ENCODE measurements at places on chromosomes 6 and 20.
A peak's percentile ranks its signal among the peaks of the same experiment; 100 is the strongest.

DNA sequence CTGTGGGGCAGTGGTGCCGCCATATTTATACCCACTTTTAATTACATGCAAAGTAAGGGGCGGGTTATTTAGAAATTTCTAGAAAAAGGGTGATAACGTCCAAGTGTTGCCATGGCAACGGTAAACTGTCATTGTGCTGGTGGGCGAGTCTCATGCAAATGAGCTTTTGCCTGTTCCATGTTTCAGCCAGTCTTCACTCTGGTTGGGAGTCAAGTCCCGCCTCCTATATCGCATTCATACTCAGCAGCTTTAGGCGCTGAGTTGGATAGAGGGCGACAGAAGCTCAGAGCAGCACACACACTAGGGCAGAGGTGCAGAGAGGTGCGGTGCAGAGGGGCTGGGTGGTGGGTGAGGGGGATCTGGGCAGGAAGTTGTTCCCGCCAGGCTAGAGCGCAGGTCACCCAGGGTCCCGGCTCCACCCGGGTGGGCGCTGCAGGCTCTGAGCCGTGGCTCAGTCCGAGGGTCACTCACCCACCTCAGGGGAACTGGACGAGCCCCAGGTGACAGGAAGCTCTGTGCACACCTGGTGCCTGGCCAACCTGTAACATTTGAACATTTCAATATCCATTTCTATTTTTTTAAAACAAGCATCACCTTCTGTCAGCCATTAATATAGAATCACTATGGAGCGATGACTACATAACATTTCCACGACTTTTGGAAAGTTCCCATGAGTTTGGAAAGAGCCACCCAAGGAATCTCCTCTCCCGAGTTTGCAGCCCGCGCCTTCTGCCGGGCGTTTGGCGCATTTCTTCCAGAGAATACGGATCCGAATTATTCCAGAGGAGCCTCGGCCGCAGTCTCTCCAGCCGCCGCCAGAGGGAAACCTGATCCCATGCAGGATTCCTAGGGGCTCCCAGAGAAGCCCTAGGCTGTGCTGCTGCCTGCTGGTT is 89.1 kb upstream of the PHACTR3 start:
- DNase-seq, result peak; percentile 50

DNA sequence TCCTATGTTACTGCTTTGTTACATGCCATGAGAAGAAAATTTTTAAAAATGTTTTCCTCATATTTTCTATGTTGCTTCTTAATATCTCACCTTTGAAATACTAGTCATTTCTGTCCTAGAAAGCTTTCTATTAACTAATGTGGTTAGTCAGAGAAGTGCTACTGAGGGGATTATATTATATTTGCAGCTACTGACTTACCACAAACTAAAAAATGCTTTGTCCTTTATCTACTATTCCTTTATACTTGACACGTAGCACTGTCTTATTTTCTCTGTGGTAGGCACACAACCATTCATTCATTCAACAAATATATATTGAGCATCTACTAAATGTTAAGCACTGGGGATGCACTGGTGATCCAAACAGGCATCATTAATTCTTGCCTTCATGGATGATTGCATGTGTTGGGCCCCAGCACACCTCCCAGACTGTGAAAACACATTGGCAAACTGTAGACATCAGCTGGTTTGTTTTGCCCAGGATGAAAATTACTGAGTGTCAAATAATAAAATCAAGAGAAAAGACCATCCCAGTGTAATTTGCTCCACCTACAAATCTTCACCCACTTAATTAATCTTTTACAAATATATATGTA is 10.7 kb upstream of the MLIP start:
- DNase-seq, result no peak

GRCh38 chr6:35777356-35778102 is 1.1 kb downstream of the CLPSL2 start:
- DNase-seq, result no peak

DNA sequence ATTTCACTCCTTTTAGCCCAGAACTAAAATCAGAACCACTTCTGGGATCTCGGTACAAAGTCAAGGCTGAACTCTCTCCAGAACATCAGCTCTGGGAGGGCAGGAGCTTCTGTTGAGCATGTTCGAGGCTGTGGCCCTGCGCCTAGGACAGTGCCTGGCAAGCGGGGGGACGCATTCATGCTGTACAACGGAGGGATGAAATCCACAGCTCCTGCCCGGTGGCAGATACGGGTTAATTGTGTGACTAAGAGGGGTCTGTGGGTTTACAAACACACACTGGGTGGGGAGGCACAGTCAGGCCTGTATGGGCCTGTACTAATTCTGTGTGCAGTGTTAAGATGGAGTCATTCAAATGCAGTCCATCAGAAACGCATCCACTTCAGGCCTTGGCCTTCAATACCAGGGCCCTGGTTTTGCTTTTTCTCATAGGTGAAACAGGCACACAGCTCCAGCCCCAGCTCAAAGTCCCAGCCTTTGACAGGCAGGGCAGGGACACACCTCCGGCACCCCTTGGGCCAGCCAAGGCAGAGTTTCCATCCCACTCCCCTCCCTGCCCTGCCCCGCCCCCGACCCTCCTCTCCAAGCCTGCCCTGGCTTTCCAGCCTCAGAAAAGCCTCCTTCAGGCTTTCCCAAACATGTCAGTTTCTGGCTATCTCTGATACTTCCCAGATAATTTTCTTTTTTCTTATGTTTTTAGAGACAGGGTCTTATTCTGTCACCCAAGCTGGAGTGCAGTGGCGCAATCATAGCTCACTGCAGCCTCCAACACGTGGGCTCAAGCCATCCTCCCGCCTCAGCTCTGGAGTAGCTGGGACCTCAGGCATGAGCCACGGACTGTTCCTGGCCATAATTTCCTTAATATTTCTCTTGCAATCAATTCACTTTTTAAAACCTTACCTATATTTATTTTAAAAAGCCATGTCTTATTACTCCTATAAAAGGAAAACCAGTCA is 109.8 kb downstream of the SULF2 start:
- no peak for DNase-seq

GRCh38 chr20:49573900-49574416 is 6.0 kb upstream of the PTGIS start:
- peak; percentile 78 for DNase-seq

GRCh38 chr6:156963712-156964700 is 186.8 kb downstream of the ARID1B start:
- DNase-seq, result peak; percentile 61

DNA sequence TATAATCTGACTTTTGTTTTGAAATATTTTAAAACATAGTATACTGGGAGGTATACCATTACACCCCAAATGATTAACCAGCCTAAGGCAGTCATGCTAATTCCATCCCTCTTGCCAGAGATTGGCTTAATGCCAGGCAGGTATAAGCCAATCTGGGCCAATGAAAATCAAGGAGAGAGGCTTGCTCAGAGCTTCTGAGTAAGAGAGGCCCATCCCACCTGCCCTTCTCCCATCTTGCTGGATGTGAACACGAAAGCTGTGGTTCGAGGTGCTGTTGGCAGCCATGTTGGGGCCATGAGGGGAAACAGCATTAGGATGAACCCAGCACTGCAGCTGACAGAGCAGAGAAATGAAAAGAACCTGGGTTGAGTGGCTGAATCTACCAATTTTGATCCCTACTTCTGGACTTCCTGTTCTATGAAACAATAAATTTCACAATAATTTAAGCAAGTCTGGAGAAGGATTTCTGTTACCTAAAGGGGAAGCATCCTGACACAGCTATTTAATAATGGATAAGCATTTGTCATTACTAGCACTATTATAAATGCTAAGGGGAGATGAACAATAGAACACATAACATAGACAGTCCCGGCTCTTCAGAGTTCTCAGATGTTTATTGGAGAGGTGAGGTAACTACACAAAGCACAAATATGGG is 152.3 kb downstream of the CDC5L start:
- no peak for DNase-seq

Data from AG10803 (cell line).